Left ventricle myocardium inferior (tissue), 1 donor: ENCODE measurements at places on chromosomes 2 and 18.

DNA sequence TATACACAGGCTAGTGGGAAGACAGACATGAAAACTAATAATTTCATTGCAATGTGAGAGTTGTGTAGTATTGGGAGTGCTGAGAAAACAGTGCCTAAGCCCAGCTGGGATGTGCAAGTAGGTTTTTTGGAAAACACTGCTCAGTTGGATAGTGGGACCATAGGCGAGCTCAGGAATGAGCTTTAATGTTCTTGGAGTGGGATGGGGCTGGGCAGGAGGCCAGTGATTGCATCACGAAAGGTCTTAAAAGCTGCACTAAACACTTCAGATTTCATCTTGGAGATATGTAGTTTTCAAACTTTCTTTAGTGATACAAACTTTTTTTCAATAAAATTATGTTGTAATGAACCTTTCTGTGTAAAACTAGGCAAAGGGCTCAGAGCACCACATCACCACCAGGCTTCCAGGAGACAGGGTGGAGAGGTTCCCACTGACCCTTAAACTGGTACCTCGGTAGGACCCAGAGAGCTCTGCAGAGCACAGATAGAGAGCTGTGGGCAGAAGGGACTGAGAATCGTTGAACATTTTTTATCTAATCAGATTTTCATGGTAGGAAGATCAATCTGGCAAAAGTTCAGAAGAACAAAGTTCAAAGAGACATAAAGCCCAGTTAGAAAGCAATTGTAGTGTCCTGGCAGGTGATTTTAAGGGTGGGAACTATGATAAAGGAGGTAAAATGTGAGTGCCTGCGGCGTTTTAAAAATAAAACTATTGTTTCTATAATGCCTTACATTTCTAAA, 176.2 kb downstream of the TRABD2A start:
- no peak overlapping the region for H3K4me3 ChIP-seq
- no peak overlapping the region for H3K27ac ChIP-seq
- no peaks in the 10 kb centered on the region for H3K27me3 ChIP-seq
- H3K36me3 ChIP-seq: no peaks in the 10 kb centered on the region
- no peaks in the 10 kb centered on the region for H3K4me1 ChIP-seq
- DNase-seq: no peak

DNA sequence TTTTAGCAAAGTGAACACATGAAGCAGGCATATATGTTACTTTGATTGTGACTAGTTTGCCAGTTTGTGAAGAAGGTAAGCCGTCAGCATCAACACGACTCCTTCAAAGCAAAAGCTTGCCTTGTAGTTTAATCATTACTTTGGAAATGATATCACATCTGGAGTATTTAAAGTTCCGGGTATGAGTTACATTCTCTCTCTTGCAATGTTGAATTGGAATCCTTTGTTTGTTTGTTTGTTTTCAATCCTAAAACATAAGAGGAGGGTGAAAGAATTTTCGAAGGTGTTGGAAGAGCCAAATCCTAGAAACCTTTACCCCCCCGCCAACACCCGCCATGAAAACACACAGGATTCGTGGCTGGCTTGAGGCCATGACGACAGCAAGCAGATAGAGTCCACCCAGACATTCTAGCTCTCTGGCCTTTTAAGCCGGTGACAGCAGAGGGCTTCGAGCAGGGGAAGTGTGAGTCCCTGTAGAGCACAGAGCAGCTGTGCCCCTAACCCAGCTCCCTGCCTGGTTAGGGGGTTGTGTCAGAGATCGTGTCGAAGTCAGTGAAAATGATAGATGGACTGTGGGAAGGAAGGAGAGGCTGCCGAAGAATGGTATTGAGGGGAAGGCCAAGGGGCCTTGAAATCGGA, 103.8 kb upstream of the SMIM21 start:
- H3K27ac ChIP-seq: no peak overlapping the region
- no peak for DNase-seq
- no peaks in the 10 kb centered on the region for H3K4me1 ChIP-seq
- peaks cover 31% of the 10 kb centered on the region for H3K27me3 ChIP-seq
- H3K36me3 ChIP-seq: no peaks in the 10 kb centered on the region
- H3K4me3 ChIP-seq: no peak overlapping the region

- no peaks in the 10 kb centered on the region for H3K36me3 ChIP-seq
- no peaks in the 10 kb centered on the region for H3K27me3 ChIP-seq
- DNase-seq: no peak
- H3K4me1 ChIP-seq: no peaks in the 10 kb centered on the region
- no peak overlapping the region for H3K4me3 ChIP-seq
These were observed 112.8 kb upstream of the SLC39A10 start for GRCh38 chr2:195543902-195544894.

DNA sequence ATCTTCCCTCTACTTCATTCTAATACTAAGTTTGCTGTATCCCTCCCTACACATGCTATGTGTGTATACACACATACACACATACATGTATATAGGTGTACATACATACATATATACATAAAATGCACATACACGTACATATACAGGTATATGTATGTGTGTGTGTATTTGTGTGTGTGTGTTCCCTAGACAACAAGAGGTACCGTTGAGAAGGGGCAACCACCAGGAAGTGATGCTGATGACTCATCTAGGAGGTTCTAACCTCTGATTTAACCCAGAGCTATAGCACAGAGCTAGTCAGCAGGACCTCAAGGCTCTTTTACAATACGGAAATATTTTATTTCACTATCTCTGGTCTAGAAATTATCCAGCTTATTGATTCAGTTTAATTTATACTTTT, 139.2 kb downstream of the LAMA3 start:
- H3K4me1 ChIP-seq: peaks cover 23% of the 10 kb centered on the region
- no peak overlapping the region for H3K27ac ChIP-seq
- H3K4me3 ChIP-seq: no peak overlapping the region
- H3K36me3 ChIP-seq: no peaks in the 10 kb centered on the region
- DNase-seq: no peak

- H3K4me1 ChIP-seq: no peaks in the 10 kb centered on the region
- H3K36me3 ChIP-seq: peaks cover 44% of the 10 kb centered on the region
- no peak for DNase-seq
These were observed 39.6 kb downstream of the MBD2 start for GRCh38 chr18:54184836-54185235.

- no peaks in the 10 kb centered on the region for H3K4me1 ChIP-seq
- H3K4me3 ChIP-seq: no peak overlapping the region
- H3K27ac ChIP-seq: no peak overlapping the region
These were observed 356.5 kb upstream of the GULP1 start for GRCh38 chr2:187935126-187935525.

DNA sequence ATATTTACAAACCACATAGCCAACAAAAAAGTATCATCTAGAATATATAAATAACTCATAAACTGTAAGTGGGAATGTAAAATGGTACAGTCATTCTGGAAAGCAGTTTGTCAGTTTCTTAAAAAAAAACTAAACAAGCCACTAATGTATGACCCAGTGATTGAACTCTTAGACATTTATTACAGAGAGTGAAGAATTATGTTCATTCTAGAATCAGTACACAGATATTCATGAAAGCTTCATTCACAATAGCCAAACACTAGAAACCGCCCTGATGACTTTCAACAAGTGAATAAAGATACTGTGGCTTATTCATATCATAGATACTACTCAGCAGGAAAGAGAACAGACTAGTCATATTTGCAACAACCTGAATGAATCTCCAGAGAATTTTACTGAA, 1541.5 kb downstream of the LRP1B start:
- H3K4me1 ChIP-seq: no peaks in the 10 kb centered on the region
- H3K36me3 ChIP-seq: no peaks in the 10 kb centered on the region
- DNase-seq: no peak
- no peaks in the 10 kb centered on the region for H3K27me3 ChIP-seq
- no peak overlapping the region for H3K4me3 ChIP-seq

DNA sequence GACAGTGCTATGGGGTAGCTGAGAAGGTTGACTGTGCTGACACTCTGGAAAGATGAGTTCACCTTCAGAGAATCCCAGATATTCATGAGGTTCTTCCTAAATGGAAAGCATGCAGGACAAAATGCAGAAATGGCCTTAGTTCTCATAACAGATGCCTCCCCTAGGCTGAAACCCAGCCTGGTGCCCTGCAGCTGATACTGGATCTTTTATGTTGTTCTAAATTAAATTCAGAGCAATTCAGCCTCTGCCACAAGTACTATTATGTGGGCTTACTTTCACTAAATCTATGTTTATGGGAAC, 172.0 kb upstream of the SERPINE2 start:
- no peaks in the 10 kb centered on the region for H3K36me3 ChIP-seq
- no peak for DNase-seq
- H3K4me1 ChIP-seq: no peaks in the 10 kb centered on the region
- no peak overlapping the region for H3K4me3 ChIP-seq
- H3K27ac ChIP-seq: no peak overlapping the region

GRCh38 chr2:102895376-102895775, 133.5 kb downstream of the TMEM182 start:
- H3K36me3 ChIP-seq: no peaks in the 10 kb centered on the region
- no peak overlapping the region for H3K27ac ChIP-seq
- H3K27me3 ChIP-seq: no peaks in the 10 kb centered on the region
- no peaks in the 10 kb centered on the region for H3K4me1 ChIP-seq
- H3K4me3 ChIP-seq: no peak overlapping the region
- DNase-seq: no peak

DNA sequence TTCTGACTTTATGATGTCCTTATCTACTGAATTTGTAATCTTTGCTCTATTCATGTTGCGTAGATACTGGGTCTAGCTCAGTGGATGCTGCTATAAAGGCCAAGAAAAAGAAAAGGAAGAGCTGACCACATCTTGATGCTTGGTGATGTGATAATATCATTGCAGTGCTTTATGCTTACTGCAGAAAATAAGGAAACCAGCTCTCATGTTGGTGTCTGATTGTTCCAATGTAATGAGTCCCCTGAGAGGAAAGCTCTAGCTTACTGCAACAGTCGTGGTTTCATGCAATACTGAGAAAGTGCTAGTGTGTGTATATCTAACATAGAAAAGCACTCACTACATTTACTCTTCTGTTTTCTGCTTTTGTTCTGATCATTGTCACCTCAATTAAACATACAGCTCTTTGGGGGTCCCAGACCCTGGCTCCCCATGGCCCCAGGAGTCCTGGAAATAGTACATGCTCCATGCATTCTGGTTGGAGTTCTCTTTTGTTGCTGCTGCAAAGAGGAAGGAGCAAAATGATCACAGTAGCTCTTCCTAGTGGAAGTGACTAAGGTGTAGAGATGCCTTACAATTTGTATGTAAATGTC, 338.8 kb downstream of the CYRIA start:
- H3K36me3 ChIP-seq: no peaks in the 10 kb centered on the region
- peaks cover 3% of the 10 kb centered on the region for H3K4me1 ChIP-seq

GRCh38 chr2:24411488-24412151, 51.3 kb upstream of the ITSN2 start:
- no peaks in the 10 kb centered on the region for H3K4me1 ChIP-seq
- no peak overlapping the region for H3K27ac ChIP-seq

- no peak overlapping the region for H3K27ac ChIP-seq
- no peak overlapping the region for H3K4me3 ChIP-seq
These were observed 253.8 kb downstream of the FBXO15 start for GRCh38 chr18:73893880-73894279.

GRCh38 chr2:60957224-60957623, 60.3 kb upstream of the PEX13 start:
- H3K27me3 ChIP-seq: no peaks in the 10 kb centered on the region
- H3K27ac ChIP-seq: no peak overlapping the region
- no peak for DNase-seq
- H3K4me1 ChIP-seq: no peaks in the 10 kb centered on the region
- peaks cover 29% of the 10 kb centered on the region for H3K36me3 ChIP-seq
- H3K4me3 ChIP-seq: no peak overlapping the region

DNA sequence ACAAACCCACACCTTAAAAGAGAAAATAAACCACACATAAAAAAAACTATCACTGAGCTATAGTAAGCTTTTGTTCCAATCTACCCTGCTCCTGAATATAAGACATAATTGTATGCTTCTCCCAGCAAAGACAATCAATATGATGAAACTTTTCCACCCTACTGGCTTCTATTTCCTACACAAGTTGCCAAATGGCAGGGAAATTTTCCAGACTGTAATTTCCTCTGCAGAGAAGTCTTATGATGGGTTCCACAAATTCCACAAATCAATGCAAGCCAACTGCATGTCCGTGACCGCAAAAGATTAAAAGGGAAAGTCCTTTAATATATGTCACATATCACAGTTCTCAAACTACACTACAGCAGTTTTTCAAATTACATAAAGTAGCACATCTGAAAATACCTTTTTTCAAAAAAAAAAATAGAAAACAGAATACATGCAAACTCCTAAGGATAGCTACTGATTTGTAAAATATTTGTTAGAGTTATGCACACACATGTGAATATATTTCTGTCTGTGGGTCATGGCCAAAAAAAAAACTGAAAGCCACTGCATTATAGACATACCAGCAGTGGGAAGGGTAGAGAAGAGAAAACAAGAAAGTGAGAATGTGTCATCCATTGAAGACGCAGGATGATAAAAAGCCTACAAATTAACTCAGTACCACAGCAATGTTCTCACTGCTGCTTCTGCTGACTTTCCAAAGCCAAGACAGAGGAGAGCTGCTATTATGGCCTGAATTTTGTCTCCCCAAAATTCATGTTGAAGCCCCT, 61.4 kb downstream of the RPL31 start:
- H3K27ac ChIP-seq: peak overlapping the region; percentile 59
- H3K4me3 ChIP-seq: no peak overlapping the region
- no peak for DNase-seq
- H3K27me3 ChIP-seq: no peaks in the 10 kb centered on the region

DNA sequence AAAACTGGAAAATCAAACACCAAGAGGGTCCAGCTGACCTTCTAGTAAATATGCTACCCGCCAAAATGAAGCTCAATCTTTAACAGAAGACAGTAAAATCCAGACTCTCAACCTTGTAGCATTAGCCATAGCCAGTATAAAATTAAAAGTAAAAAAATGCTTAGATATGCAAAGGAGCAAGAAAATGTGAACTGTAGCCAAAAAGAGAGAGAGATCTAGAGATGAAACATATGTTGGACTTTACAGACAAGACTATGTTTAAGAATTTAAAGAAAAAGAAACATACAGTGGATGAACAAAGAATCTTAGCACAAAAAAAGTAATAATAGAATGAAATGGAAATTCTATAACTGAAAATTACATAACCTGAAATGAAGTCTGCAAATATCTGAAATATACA, 344.5 kb downstream of the LRATD1 start:
- DNase-seq: no peak
- H3K27me3 ChIP-seq: no peaks in the 10 kb centered on the region
- no peaks in the 10 kb centered on the region for H3K36me3 ChIP-seq
- H3K4me1 ChIP-seq: no peaks in the 10 kb centered on the region

- H3K27me3 ChIP-seq: no peaks in the 10 kb centered on the region
- no peaks in the 10 kb centered on the region for H3K36me3 ChIP-seq
- no peak overlapping the region for H3K4me3 ChIP-seq
- peak overlapping the region; percentile 27 for H3K27ac ChIP-seq
- H3K4me1 ChIP-seq: peaks cover 3% of the 10 kb centered on the region
These were observed 257.6 kb downstream of the CYP26B1 start for GRCh38 chr2:71889759-71890684.
